ENCODE measurements at places on chromosomes 5 and 9.

- DNase-seq = no peak
These were observed 96.2 kb downstream of the OSTF1 start for GRCh38 chr9:75184471-75184870.

DNA sequence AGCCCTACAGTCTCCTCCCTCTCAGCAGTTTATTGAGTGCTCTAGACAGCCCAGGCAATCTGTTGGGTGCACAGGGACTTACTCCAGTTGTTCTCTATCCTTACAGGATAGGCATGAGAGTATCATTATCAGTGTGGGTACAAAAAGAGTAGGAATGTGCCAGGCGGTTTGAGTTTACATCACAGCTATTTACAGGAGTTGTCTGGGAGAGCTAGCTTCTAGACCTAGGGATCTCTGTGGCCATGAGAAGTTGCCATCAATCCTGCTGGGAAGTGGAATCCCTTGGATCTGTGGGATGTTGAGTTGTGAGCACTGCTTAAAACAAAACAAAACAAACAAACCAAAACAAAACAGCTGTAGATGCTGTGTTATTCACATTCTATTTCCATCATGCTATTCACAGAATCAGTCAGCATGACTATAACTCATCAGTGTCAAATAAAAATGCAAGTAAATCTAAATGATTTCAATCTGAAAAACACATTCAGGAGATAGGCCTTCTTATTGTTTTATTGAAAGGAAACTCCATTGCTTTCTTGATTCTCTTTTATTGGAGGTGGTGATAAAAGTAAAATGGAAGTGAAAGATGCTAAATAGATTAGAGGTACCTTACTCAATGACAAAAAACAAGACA is 552.4 kb upstream of the ZNF608 start:
- DNase-seq = peak; percentile 48

DNA sequence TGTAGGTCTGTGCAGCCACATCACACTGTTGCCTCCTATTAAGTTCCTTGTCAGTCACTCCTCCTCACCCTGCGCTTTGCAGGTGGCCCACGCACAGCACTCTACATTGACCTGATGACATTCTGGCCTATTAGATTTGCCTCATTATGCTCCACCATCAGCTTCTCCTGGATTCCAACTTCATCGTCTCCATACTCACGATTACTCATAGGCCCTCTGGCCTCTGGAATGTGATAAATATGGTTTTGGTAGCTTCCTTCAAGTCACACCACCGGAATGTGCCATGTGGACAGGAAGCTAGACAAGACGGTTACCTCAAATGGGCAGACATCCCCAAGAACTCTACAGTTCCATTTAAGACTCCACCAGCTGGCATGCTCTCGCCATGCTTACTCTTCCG is 158.0 kb upstream of the LHFPL2 start:
- no peak for DNase-seq

DNA sequence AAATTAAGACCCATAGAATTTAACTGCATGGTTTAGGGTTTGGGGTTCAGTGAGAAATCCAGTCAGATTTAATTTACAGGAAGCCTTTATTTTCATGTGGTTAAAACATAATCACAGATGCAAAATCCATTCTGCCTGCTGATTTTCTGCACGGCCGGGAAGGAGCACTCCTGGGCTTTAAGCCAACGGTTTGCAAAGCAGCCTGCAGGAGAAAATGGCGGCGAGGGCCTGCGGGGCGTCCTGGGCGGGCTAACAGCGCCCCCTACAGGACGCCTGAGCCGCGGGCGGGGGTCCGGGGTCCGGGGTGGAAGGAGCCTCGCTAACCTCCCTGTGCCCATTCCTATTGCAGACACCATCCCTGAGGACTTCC is 47.6 kb downstream of the THBS4 start:
- DNase-seq = peak; percentile 95

DNA sequence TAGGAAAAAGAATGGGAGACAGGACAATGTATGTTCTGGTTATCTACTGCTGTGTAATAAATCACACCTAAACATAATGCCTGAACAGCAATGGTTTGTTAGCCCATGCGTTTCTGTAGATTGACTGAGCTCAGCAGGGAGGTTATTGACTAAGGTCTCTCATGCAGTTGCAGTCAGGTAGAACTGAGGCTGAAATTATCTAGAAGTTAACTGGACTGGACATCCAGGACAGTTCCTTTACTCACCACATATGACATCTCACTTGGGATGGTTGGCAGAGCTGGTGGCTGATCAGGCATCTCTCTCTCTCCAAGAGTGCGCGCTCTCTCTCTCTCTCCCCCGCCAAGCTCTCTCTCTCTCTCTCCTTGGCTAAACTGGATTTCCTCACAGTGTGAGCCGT is 8.9 kb upstream of the FOXB2 start:
- no peak for DNase-seq

- no peak for DNase-seq
These were observed 878.9 kb upstream of the WWC1 start for GRCh38 chr5:167412556-167412955.

GRCh38 chr5:125538469-125538868 is 792.0 kb upstream of the ZNF608 start:
- no peak for DNase-seq

- DNase-seq = peak; percentile 89
These were observed 235.3 kb downstream of the SYK start for GRCh38 chr9:91036826-91037510.

DNA sequence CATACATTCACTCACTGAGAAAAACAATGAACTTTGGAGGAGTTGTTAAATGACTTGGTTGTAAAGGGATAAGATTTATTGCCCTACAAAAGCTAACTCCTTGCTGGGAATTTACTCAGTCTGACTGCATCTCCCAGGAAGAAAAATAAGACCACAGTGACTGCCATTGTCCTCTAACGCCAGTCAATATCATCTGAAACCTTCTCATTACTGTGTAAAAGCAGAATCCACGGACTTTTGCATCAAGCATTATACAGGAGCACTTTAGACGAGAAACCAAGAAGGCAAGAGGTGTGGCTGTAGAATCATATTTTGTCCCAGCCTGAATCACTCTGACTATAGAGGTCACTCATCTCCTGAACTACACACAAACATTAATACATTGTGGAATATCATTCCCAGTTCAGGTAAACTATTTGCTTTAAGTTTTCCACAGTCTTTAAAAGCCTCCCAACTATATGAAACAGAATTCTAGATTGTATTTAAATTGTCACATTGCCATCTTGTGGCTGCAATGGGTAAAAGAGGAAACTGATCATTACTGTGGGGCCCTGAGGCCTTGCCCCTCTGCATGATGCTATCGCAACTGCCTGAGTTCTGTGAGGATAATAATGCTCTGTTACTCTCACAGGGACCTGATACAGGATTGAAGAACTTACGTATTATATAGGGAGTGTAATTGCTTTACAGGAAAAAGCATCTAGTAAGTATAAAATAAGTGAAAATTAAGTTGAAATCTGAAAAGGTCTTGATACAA is 142.9 kb downstream of the SLCO4C1 start:
- DNase-seq = peak; percentile 60

DNA sequence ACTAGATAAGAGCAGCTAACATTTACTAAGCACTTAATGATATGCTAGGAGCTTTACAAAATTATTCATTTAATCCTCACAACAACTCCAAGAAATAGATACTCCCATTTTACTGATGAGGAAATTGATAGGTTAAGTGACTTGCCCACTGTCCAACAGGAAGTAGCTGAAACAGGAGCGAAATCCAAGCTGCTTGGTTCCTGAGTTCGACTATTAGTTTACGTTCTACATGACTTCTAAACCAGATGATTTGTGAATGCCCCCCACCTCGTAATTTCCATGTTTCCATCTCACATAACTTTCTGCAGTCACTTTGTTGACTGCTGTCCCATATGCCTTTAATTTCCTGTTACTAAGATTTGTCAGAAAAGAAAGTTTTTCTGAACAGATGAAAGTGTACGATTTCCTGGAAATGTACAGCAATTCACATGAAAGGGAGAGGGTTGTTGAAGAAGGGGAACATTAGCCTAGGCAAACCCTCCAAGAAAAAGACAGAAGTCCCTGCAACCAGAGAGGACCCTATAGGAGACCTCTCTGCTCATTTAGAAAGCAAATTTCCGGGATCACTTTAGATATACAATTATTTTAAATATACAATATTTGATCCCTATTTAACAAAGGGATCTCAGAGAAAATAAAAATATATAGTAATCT is 279.1 kb upstream of the EFNA5 start:
- no peak for DNase-seq

DNA sequence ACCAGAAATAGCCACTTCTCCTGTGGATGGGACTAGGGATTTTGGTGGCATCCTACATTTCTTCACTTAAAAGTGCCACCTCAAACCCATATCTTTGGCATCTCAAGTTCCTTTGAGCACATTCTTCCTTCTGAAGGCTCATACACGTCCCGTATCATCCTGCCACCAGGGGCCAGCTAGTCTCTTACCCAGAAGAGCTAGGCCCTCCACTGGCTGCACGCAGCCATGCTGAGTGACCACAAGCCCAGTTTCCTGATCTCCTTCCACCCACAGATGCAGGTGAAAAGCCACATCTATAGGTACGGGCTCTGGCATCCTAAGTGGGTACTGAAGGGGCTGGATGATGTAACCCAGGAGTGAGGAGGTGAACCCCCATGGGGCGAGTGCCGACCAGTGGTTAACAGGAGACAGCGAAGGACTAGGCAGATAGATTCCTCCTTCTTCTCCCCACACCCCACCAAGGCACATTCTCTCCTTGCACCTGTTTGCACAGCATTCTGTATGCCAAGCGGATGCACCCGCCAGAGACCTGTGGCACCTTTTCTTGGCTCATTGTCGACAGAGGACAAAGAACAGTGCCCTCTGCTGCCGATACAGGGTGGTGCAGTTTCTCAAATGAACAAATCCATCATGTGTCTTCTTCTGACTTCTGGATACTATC is 14.4 kb upstream of the SCGB3A1 start:
- peak; percentile 90 for DNase-seq

DNA sequence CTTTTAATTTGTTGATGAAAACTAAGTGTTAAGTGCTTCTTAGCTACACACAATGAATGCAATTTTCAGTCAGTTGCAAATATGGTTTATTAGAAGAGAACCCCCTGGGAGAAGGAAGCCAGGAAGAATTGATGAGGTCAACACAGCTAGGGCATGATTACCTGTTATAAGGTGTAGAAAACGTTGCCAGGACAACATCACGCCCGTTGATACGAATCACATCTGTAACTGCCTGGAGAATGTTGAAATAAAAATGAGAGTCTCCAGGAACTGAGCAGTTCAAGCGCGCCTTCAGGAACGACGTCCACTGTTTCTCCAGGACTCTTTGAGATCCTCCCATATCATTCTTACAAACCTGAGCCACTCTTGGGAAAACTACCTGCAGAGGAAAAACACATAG is 88.0 kb downstream of the SEMA6A start:
- DNase-seq = peak; percentile 35

GRCh38 chr5:173642895-173643481 is 26.5 kb upstream of the BOD1 start:
- DNase-seq = peak; percentile 22

- peak; percentile 25 for DNase-seq
These were observed 179.8 kb downstream of the ROR2 start for GRCh38 chr9:91770229-91770628.

DNA sequence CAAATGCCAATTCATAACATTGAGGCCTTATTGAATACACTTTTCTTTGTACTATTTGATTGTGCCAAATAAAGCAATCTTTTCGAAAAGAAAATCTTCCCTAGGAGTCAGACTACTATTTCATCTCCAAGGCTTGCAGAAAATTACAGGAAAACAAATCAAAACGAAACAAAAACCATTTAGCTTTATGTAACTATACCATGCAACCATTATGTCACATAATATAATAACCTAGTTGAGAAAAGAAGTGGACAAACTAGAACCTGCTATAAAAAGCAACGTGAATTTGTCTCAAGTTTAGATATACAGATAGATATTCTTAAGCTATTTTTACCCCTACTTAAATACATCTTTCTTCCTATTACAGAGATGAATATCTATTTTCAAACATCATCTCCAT is 18.0 kb downstream of the HTR4 start:
- no peak for DNase-seq

- no peak for DNase-seq
These were observed 131.4 kb upstream of the FAM120A start for GRCh38 chr9:93319992-93320500.

GRCh38 chr9:89312222-89312571 is 1.2 kb downstream of the CKS2 start:
- no peak for DNase-seq

GRCh38 chr5:179986328-179986727 is 78.6 kb upstream of the TBC1D9B start:
- no peak for DNase-seq

DNA sequence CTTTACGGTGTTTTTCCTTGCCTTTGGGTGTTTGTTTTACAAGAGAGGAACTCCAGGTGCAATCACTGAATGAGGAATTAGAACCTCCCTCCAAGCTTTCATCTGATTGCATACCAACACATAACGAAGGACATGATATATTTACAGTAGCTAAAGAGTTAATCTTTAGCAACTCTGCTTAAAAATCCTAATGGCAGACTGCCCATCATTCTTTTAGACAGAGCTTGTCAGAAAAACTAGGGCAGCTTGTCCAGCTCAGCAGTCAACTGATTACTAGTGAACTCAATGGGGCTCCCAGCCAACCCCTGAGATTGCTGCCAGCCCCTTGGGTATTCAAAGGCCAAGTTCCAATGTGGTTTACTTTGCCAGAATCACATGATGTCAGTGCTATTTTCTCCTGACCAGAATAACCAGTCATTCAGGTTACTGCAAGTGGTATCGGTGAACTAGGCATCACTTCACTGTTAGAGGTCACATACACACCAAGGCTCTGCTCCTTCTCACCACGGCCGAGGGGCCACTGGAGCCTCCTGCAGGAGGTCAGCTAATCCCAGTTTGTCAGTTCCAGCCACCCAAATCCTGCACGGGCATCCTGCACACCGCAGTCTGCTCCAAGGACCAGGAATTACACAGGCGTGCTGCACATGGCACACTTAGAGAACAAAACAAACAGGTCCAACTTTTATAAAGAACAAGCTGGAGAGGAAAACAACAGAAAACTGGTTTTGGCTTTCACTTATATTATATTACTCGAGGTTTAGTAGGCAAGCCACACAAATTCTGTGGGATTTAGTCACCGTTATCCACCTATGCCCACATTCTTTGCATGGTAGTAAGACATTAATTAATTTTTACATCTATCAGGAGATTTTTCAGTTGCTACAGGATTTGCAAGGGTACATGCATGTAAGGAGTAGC is 62.5 kb downstream of the NFIB start:
- DNase-seq = peak; percentile 63

GRCh38 chr5:147398860-147399259 is 111.0 kb downstream of the DPYSL3 start:
- no peak for DNase-seq

DNA sequence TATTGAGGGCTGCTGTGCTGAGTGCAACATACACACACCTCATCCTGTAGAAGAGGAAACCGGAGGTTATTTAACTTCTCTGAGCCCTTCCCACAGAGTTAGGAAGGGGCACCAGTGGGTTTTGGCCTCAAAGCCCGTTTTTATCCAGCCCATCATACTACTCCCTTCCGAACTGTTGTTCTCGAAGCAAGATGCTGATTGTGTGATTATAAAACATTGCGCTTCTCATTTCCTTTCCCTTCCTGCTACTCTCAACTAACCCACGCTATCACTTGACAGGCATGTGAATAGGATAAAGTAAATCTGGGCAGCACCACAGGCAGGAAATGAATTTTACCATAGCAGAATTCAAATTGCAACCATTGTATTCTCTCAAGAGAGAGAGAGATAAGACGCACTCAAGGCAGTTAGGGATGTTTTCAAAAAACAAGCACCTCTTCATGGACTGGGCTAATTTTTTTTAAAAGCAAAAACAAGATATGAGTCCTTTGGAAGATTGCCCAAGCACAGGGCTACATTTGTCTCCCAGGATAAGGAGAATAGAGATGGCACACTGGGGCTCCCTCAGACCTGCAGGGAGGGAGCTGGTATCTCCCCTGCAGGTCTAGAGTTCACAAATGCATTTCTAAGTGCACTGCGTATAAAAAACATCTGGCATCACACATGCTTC is 52.6 kb downstream of the GNA14 start:
- no peak for DNase-seq

Measured in endodermal cell (in vitro differentiated cells).